Activated T-cell treated with anti-CD3 and anti-CD28 coated beads for 24 hours (primary cell): ENCODE measurements at places on chromosomes 2 and 18.

- no peak for DNase-seq
These were observed 306.6 kb downstream of the SUCLG1 start for GRCh38 chr2:84152462-84152861.

GRCh38 chr2:240567137-240567871 lies 980 bp upstream of the RNPEPL1 start:
- no peak for DNase-seq

DNA sequence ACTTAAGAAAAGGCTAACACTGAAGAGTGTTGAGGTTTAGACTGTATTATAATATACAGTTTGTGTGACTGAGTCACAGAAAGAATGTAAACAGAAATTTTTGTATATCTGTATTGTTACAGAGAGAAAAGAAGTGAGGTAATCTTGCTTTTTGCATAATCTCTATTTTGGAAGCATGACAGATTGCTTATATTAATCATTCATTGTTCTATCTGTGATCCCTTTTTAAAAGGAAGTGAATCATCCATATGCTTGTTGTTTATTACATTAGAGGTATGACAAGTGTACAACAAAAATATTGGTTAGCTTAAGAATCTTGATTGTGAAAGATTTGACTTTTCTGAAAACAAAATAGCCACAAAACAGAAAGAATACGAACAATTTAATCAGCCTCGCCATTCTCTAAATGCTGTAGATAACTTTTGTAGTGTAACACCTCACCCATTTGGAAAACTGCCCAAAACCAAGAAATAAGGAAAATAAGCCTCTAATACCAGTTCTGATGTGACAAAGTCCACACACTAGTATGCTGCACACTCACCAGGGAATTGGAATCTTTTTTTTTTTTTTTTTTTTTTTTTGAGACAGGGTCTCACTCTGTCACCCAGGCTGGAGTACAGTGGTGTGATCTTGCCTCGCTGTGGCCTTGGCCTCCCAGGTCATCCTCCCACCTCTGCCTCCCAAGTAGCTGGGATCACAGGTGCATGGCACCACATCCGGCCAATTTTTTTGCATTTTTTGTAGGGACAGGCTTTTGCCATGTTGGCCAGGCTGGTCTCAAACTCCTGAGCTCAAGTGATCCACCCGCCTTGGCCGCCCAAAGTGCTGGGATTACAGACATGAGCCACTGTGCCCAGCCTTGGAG lies 91.5 kb upstream of the LPIN2 start:
- no peak for DNase-seq

DNA sequence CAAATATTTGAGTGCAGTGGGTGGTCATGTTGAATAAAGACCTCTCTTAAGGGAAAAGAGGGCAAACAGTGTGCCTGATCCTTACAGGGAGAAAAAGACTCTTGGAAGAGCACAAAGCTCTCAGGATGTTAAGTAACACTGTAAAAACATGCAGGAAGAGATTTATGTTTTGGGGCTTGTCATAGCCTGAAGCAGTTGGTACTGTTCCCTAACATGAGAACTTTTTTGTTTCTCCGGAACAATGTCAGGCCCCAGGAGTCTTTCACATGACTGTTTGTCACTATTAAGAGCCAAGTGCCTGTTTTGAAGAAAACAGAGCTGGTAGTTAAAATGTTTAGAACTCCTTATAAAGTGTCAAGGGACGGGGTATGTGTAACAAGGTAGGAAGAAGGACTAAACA lies 83.7 kb upstream of the B3GNT2 start:
- no peak for DNase-seq

DNA sequence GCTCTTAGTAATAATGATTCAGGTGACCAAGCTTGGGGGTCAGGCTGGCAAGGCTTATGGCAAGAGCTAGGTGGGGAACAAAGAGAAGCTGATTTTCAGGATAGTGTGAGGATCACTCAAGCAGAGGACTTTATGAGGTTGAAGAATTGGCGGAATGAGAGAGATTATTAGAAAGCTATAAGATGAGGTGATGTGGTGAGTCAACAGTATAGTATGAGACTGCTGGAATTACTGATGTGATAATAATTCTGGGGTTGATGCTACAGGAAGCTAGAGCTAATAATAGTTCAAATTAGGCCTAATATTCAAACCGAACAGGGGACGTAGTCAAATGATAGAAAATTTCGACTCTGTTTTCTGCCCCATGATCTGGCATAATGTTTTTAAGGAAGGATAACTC lies 2115.3 kb upstream of the PIK3C3 start:
- DNase-seq: no peak

- DNase-seq: no peak
These were observed 11.5 kb upstream of the LAPTM4A start for GRCh38 chr2:20062615-20063545.

- DNase-seq: peak; percentile 75
These were observed 6.5 kb downstream of the PTMA start for GRCh38 chr2:231714639-231715498.

GRCh38 chr2:132384491-132385151 lies 32.0 kb upstream of the GPR39 start:
- no peak for DNase-seq

- DNase-seq: no peak
These were observed 200.9 kb downstream of the FAM210A start for GRCh38 chr18:13525381-13526029.

DNA sequence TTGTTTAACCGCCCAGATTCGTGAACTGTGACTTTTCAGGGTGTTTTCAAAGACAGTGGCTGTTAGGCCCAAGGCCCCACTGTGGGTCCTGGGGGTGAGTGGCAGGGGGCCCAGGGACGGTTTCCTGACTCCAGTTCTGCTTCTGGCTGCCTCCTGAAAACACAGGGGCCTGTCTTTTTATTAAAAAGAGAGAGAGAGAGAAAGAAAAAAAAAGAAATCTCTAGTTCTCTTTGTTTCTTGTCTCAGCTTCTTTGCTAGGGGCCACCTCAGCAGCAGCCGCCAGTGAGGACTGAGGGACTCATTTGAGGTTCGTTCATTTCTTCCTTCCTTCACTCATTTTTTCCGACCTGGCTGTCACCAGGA lies 15.4 kb upstream of the E2F6 start:
- DNase-seq: no peak

DNA sequence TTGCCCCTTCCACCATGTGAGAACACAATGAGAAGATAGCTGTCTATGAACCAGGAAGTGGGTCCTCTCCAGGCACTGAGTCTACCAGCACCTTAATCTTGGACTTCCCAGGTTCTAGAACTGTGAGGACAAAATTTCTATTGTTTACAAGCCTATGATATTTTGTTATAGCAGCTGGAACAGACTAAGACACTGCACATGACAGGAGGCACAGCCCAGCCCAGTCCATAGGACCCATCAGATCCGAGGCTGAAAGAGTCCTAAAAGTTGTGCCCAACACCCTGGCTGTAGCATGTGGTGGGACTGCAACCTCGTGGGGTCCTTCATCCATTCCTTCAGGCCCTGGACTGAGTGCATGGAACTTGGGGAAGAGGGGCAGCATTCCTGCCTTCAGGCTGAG lies 48.4 kb upstream of the YWHAQ start:
- DNase-seq: no peak
